ENCODE measurements at places on chromosomes 11 and 22.
A peak's percentile ranks its signal among the peaks of the same experiment; 100 is the strongest.

DNA sequence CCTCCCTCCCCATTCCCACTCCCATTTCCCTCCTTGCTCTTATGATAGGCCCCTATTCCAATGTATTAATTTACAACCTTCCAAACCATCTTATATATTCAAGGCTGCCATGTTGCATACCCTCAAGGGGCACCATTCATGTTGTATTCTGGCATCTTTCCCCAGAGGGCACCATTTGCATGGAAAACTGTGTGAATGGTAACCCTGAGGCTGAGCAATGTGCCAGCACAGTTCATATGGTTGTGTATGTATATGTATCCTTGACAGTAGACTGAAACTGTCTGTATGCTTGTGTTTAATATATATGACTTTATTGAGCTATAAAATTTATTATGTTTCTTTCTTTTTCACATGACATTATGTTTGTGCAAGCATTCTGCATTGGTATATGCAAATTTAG, 7.3 kb downstream of the RASSF10 start:
- DNase-seq: no peak

DNA sequence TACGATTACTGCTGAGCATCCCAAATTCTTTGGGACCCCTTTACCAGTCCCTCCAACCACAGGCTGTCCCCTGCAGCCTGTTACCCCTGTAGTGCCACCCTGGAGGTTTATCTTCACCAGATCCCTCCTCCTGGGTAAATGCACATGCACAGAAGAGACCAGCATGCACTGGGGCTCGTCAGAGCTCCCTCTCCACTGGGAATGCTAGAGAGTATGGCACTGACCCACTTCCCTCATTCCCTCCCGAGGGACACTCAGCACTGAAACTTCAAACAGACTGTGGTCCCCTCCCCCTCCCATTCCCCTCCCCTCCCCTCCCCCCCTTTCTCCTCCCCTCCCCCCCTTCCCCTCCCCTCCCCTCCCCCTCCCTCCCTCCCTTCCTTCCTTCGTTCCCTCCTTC, 49.1 kb downstream of the C11orf91 start:
- DNase-seq: no peak

DNA sequence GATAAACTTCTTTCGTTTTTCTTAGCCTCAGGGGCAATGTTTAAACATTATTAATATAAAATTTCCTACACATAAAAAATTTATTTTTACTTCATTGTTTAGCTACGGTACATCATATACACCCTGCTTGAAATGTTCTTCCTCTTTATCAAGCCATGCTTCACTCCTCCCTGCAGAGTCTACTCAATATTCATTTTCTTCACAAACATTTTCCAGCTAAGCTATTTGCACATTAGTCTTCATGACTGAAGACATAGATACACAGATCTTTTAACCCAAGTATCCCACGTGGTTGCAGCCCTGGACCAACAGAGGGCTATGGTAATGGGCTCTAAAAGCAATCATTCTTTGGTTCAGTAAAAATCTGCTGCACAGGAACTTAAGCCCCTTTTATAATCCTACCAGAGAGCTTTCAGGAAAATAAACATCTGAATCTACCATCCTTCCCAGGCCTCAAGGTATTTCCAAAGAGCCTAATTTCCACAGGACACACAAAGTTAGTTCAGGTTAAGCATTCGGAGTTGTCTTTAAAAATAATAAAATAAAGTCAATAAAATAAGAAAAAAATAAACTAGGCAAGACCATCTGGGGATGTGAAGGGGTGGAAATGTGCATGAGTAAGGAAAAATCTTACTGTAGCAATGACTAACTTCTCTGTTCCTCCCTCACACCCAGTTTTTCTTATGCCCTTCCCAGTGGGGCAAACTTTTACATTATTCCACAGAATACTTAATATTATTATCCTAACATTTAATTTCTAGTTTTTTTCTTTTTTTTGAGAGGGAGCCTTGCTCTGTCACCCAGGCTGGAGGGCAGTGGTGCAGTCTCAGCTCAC, 21.6 kb upstream of the OR6X1 start:
- DNase-seq: no peak

DNA sequence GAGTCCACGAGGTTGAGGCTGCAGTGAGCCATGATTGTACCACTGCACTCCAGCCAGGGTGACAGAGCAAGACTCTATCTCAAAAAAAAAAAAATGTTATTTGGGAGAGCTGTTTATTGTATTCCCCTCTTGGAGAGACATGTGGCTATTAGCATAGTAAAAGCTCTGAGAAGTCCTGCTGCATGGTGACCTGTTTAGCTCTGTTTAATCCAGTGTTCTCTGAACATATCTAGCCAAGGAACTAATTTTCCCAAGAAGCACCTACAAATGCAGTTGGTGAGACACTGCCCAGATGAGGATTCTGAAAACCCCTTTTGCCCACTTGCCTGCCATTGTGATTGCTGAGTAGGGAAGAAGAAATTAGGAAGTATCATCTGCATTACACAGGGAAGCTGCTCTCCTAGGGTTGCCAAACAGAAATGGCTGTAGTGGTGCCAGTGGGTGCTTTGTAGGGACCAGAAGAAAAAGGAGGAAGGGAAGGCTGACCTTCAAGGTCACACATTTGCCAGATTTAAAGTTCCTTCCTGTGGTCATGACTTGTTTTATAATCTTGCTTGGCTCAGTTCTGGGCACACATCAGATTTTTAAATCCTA, 15.7 kb downstream of the TIMP3 start:
- no peak for DNase-seq

DNA sequence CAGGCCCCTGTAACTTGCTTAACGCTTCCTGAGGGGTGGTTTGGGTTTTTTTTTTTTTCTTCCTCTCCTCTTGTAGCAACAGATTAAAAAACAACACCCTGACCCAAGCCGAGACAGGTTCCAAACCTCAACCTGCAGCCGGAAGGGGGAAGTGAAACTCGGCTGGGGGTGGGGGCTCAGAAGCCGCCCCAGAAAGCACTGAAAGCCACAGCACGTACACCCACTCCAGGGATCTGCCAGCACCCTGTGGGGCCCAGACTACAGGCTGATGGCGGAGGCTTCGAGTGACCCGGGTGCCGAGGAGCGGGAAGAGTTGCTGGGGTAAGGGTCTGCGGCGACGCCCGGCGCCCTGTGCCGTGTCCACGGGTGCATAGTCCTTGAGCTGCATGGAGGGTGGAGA, at the start of gene LSP1:
LSP1 (plus strand) TSS at position 208 of the 400 bp plus-strand sequence; CDS start at position 269, 61 bp downstream.
- DNase-seq: peak; percentile 57

DNA sequence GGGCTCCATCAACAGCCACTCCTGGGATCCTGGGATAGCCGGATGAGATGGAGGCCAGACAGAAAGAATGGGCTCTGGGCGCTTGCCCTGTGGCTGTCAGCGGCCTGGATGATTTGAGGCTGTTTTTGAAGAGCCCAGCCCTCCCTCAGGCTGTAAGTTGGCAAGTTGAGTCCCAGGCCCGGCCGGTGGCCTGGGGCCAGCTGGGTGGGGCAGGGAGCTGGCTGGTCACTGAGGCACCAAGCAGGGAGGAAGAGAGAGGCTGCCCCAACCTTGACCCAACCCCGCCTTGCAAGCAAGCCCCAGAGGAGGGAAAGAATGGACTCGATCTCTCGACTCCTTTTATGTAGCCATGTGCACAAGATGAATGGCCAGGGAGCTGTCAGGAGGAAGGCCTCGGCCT, 34.9 kb downstream of the RIBC2 start:
- DNase-seq: no peak

DNA sequence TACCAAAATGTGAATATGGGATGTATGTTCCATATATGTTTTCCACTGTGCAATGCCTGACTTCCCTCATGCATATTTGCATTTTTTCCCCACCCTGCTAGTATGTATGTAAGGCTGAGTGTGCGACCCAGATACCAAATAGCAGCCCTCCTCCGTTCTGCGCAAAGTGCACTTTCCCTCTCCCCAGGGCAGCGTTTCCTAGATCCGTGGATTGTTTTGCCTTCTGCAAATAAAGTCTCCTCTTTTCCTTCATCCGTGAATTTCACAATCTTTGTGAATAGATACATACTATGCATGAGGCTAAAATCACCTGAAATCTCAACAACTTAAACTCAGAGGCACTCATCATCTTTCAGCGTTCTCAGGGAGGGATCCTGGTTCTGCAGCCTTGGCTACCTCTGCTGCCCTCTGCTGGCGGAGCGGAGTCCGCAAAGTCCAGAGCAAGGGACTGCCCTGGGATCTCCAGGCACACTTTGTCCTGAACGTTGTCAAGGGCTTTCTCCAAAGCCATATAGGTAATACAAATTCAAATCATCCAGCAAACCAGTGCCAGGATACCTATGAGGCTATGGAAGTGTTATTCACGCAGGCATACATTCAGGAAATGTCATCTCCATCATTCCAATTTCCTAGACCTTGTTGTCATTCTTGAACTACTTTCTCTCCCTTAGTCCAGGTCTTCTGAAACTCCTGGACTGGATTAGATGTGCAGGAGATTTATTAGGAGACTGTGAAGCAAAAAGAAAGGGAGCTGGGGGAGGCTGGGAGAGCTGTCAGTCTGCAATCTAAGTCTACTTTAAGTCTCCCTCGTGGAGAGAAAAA, 53.1 kb downstream of the CNTF start:
- DNase-seq: peak; percentile 78

DNA sequence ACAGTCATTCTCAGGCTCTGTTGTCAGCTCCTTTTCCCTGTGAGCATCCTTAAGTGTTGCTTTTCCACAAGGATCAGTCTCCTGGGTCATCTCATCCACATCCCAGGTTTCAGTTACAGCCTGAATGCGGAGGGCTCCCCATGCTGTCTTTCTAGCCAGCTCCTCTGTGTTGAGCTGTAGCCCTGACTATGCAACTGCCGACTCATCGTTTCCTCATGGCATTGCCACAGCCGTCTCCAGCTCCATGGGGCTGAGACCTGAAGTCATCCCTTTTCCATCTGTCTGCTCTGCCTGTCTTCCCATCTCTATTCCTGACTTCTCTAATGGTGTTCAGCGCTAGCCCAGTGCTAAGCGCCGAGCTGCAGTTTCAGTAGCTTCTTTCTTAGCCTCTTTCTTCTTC, 11.8 kb downstream of the SAMM50 start:
- DNase-seq: no peak

DNA sequence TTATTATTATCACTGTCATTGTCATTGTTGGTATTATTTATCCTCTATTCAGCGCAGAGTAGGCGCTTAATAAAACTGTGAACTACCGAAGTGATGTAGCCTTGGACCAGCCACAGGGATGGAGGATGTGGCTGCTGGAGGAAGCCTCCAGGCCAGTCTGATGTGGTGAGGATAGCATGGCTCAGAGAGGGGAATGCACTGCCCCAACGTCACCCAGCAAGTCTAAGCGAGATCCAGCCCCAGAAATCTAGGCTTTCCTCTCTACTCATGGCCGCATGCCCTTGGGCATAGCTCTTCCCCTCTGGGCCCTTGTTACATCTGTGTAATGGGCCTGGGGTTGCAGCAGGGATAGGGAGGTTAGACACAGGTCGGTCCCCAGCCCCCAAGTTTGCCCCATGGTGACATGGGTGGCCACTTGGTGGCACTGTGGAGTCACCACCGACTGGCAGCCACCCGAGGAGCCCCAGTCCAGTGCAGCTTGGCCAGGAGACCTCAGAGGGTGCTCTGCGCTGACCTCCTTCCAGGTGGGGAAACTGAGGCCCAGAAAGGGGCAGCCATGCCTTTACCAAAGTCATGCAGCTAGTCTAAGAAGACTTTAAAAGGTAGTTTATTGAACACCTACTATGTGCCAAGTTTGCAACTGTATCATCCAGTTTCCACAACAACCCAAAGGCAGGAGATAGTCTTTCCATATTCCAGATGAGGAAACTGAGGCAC, 395.7 kb downstream of the MN1 start:
- DNase-seq: no peak
